ENCODE measurements at places on chromosomes 16 and 17.

DNA sequence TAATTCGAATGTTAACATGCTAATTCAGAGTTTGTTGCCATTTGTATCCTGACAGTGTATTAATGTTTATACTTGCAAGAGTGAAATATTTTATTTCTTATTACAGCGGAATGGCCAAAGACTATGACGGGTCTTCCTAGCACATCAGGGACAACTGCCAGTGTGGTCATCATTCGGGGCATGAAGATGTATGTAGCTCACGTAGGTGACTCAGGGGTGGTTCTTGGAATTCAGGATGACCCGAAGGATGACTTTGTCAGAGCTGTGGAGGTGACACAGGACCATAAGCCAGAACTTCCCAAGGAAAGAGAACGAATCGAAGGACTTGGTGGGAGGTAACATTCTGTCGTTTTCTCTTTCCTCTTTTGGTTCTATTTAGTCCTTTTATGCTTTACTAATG is 23.4 kb downstream of the PPM1D start:
- DNase-seq = no peak

DNA sequence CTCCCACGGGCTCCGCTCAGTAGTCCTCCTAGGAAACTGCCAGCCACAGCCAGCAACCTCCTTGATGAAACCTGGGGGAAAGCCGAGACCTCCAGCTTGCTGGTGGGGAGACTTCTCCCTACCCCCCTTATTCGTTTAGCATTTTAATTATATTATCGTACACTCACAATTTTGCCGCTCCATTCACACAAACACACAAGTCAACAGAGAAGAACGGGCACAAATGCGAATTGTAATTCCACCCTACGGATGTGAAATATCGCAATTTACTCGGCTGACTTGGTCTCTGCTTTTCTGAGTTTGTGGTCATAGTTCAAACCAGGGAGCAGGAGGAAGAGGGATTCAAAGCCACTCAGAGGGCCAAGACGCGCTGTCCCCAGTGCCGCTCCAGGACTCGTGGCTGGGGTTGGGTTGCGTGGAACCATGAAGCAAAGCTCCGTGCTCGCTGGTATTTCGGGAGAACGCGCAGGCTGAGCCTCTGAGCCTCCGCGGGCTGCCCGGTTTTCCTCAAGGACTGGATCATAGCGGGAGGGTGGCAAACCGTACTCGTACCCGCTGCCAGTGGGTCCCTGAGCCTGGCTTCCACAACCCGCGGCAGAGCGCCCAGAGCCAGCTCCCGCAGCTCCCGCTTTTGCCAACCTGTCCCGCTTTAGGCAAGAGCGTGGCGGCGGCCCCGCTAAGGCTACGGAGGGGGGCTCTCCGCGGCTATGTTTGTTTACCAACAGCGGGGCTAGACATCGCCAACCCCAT is 2.0 kb downstream of the LHX1 start:
- no peak for DNase-seq

DNA sequence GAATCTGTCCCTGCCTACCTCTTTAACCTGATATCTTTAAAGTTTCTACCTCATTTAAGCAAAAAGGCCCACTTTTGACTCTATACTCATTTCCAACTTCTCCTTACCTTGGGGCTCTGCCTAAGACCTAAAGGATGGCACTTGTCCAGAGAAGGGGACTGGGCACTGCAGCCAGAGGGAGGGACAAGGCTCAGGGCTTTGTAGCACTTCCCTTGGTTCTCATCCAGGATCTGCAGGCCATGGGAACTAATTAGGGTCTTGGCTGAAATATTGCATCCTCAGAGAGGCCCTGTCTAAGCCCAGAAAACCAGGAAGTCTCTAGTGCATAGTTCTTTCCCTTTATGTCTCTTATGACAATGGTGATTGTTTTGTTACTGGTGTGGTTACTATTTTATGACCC is 37.3 kb downstream of the IRX5 start:
- DNase-seq = no peak

- DNase-seq = no peak
Measured at GRCh38 chr17:76511668-76512365, 10.6 kb upstream of the RHBDF2 start.

- no peak for DNase-seq
Measured at GRCh38 chr17:4931963-4932362, at the start of gene GP1BA. Gene GP1BA (plus strand): TSS chr17:4932277. CDS start chr17:4932605, 328 bp downstream.

DNA sequence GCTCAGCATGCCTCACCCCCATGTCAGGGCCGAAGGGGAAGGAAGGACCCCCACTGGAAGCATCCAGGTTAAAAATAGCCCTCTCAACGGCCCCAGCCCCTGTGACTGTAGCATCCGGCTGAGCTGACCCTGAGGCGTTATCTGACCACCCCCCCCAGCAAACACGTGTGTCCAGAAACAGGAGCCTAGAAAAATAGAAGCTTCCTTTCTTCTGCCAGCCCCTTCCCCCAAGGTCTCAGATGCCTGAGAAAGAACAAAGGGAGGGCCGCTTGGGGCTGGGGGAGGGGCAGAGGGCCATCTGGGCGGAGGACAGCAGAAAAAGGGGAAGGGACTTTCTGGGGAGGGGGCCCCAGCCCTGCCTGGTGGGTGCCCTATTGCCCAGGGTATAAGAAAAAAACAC is 55.8 kb downstream of the ACTG1 start:
- DNase-seq = no peak

DNA sequence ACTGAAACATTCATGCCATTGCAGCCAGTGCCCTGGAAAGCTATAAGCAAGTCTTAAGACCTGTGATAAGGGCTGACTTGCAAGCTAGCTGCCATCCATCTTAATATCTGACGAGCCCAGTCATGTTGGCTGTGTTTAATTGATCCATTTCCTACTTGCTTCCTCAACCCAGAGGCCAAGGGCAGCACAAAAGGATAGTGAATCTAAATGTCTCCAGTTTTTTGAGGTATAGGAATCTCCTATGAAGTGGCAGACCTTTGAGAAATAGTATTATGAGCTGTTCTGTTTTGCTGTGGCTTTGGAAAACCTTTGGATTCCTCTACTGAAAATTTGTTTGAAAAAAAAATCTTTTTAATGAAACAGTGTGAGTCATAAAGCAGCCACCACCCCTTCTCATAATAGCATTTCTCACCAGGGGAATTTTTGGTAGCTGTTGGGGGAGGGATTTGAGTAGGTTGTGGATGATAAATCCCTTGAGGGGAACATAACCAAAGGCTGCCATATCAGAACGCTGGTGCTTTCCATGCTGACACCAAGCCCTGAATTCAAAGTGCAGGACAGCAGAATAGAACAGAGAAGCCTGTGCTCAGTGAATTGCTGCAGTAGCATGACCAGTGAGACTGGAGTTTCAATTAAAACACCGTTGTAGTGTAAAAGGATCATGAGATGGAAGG is 12.9 kb downstream of the ZNRF1 start:
- peak; percentile 37 for DNase-seq

DNA sequence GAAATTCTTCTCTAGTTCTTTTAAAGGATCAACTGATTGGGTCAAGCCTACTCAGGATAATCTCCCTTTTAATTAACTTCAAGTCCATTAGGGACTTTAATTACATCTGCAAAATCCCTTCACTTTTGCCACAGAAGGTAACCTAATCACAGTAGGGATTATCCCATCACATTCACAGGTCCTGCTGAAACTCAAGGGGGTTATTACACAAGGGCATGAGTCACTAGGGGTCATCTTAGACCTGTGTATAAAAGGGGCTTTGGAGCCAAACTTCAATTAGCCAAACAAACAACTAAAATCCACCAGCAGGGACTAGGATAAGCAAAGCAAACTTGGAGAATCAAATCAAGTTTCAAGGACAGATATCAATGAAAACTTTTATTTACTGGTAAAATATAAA is 19.4 kb downstream of the CIAPIN1 start:
- no peak for DNase-seq

GRCh38 chr17:9529033-9529700 is 46.5 kb downstream of the STX8 start:
- DNase-seq = no peak

- no peak for DNase-seq
Measured at GRCh38 chr17:34781571-34782108, 179.6 kb downstream of the CCT6B start.

DNA sequence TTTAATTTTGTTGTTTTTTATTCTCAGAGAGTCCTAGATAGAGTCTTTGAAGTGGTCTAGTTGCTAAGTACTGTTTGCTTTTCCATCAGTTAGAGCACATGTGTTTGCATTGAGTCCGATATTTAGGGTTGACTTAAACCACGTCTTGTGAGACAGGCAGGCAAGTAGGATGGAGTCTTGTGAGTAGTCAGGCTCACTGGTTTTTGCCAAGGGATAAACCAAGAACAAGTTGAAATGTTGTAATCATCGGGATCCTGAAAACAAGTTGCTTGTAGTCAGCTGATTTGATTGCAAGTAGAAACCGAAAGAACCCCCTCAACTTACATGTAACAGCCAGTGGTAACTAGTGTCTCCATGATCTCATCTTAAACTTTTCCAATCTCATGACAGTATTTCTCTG is 17.2 kb downstream of the ATP6V0A1 start:
- DNase-seq = no peak

DNA sequence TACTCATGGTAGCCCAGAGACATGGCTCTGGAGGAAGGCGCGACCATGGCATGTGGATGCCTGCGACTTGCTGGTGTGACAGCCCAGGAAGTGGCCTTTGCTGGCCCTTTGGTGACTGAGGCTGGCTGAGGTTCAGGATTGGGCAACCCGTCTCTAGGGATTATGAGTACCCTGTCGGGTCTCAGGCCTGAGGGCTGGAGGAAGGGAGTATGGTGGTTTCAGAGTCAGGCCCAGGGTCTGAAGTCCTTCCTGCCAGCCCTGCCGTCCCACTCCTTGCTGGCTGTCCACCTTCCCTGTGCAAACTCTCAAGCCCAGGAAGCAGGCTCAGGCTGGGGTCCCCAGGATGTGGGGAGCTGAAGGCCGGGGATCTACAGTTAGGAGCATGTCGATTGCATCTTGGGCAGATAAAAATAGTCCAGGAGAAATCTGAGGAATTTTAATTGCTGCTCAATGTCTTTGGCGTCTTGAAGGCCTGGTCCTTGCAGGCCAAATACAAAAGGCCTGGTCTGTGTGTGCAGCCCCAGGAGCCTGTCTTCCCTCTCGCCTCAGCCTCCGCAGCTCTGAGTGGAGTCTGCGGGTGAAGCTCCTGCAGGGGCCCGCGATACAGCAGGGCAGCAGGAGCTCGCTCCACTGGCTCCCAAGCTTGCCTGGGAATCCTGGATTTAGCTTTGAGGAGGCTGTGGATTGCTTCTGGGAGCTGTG is 52.5 kb downstream of the NKD1 start:
- DNase-seq = no peak

DNA sequence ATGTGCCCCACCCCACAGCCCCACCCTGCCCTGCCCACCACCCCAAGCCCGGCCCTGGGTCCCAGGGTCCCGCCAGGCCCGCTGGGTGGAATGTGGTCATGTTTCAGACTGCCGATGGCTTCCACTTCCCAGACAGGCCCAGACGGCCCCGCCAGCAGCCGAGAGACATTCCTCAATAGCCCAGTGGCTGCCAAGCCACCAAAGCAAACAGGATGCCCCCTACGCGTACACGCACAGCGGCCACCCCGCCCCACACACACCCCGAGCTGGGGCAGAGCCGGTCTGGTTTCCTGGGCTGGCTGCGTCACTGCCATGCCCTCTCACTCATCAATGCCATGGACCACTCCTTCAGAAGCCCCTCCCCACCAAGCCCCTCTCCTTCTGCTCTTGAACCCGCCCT is 1.2 kb upstream of the KRT17 start:
- no peak for DNase-seq

DNA sequence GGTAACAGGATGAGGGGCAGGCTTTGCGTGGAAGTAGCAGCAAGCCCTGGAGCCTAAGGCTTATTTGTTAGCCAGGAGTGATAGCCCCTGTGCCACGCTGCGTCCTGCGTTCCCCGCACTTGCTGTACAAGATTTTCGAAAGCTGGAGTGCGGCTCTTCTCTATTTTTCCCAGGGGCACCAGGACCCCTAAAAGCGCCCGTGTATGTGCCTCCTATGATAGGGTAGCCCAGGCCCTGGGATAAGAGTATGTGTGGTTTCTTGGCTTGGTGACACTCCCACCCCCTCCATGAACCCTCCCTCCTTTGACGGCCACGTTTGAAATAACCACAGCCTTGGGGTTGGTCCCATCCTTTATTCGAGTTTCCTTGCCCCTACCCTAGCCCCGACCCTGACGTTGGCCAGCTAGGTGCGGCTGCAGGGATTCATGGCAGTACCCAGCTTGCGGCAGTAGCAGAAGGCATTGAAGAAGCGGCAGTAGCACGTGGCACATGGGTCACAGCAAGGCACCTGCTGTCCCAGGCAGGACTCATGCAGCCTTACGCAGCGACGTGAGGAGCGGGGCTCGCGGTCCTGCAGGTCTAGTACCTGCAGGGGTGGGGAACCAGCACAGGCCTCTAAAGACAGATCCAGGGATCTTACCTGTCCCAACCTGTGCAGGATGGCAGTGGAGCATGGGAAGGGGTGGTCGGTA is 968 bp downstream of the AGRP start:
- DNase-seq = no peak

DNA sequence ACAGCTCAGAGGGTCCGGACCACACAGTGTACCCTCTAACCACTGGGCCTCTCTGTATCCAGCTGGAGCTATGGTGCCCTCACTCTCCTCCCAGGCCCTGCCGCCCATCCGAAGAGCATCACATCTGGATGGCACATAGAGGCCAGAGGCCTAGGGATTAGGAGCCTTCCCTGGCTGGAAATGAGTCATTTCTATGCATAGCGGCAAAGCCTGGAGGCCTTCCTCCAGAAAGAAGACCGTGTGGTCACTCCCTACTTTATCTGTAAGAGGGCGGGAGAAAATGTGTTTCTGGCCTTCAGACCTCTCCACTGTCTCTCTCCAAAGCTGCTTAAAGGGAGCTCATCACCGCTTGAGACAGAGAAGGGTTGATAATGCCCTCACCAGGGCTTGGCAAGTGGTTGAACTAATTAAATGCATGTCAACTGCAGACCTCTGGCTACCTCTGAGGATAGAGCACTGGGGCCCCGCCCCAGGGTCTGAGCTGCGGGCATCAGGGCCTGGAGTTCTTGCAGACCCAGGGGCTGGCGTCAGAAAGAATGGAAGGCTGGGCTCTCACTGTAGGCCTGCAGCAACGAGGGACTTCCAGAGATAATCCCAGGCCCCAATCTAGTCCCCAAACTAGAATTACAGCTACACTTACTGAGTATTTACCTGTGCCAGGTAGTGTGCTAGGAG is 122.2 kb downstream of the IRX5 start:
- no peak for DNase-seq

DNA sequence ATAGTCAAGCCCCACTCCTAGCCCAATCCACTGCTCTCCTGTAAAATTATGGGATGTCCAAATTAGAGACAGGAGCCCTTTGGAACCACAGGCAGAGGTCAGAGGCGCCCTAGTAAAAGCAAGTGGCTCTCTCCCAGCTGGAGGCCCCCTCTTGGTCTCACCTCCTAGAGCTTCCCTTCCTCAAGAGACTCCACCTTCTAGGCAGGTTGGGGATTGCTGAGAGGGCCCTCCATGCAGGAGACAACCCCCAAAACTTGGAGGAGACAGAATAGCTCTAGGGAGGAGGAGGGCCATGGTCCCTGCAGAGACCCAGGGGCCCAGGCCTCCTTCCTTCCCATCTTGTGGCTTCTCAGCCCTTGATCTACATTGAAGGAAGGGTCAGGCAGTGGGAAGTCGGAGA is 29.4 kb downstream of the NEUROD2 start:
- DNase-seq = no peak

- DNase-seq = no peak
Measured at GRCh38 chr16:8929086-8929748, 34.5 kb downstream of the USP7 start.

- no peak for DNase-seq
Measured at GRCh38 chr16:56102906-56103305, 88.4 kb upstream of the GNAO1 start.
